ENCODE measurements at places on chromosomes 3 and 15.
A peak's percentile ranks its signal among the peaks of the same experiment; 100 is the strongest.

- DNase-seq, result no peak
Measured at GRCh38 chr3:31800436-31800835, 180.6 kb downstream of the OSBPL10 start.

GRCh38 chr15:94235646-94236045 lies 4.3 kb downstream of the MCTP2 start:
- no peak for DNase-seq

GRCh38 chr15:99895956-99896311 lies 162.7 kb upstream of the LYSMD4 start:
- no peak for DNase-seq

- DNase-seq, result no peak
Measured at GRCh38 chr3:156795890-156796481, 30.2 kb upstream of the LEKR1 start.

DNA sequence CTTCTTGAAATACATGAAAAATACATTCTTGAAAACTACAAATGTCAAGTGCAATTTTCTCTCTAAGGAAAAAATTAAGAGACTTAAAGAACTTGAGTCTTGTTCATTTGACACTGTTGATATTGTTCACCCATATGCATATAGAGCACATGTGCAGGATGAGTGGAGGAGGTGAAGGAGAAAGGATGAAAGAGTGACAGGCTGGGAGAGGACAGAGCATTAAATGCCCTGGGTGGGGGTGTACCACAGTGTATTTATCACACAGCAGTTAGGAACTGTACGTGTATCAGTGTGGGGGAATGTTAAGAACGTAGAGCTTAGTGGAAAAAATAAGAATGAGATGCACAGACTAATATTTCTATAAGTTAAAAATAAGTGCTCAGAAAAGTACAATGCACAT lies 45.7 kb downstream of the CTDSPL start:
- DNase-seq, result no peak

DNA sequence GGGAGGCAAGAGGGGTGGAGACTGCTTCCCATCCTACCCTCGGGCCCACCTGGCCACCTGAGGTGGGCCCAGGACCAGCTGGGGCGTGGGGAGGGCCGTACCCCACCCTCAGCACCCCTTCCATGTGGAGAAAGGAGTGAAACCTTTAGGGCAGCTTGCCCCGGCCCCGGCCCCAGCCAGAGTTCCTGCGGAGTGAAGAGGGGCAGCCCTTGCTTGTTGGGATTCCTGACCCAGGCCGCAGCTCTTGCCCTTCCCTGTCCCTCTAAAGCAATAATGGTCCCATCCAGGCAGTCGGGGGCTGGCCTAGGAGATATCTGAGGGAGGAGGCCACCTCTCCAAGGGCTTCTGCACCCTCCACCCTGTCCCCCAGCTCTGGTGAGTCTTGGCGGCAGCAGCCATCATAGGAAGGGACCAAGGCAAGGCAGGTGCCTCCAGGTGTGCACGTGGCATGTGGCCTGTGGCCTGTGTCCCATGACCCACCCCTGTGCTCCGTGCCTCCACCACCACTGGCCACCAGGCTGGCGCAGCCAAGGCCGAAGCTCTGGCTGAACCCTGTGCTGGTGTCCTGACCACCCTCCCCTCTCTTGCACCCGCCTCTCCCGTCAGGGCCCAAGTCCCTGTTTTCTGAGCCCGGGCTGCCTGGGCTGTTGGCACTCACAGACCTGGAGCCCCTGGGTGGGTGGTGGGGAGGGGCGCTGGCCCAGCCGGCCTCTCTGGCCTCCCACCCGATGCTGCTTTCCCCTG lies 2.2 kb upstream of the FES start:
- DNase-seq, result no peak

DNA sequence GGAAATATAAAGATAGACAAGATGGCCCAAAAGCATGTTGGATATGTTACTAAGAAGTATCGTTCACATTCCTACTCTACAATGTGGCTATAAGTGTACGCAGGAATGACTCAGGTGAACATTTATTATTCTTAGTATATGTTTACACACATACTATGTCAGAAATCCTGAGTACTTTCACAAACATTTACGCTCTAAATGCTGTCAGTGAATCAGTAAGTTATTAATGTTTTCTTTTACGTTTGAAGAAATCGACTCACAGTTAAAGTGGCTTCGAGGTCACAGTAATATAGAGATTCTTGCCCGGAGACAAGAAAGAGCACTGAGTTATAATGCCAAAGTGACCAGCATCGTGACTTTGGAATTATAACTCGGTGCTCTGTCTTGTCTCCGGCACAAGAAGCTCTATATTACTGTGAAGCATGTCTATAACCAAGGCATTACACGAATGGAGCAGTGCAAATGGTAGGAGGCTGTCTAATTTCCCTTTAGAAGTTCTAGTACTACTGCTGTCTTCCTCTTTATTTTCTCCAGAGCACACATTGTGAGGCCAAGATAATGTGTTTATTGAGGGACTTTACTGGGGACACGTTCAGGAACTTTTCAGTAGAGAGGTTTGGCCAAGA lies 61.8 kb upstream of the P3H2 start:
- DNase-seq, result no peak

- peak; percentile 35 for DNase-seq
Measured at GRCh38 chr3:75294124-75294523, 370.0 kb upstream of the FRG2C start.

GRCh38 chr3:148856384-148856783 lies 8.7 kb upstream of the CPA3 start:
- DNase-seq, result no peak

DNA sequence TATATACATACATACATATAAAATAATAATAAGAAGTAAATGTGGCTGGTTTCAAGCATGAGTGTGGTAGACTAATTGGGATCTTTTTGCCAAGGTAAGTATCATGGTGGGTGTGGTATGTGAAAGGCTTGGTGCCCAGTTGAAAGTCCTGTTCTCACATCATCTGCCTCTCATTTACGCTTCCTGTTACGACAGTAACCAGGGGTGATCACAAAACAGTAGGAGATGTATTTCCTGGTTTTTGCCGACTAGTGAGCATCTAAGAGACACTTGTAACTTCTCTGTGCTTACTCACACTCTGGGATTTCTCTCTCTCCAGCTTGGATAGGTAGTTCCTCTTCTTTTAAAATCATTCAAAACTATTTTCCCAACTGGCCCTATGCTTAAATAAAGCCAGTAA lies 1028.3 kb upstream of the NR2F2 start:
- DNase-seq, result no peak
